ENCODE measurements at places on chromosomes 5 and 9.

DNA sequence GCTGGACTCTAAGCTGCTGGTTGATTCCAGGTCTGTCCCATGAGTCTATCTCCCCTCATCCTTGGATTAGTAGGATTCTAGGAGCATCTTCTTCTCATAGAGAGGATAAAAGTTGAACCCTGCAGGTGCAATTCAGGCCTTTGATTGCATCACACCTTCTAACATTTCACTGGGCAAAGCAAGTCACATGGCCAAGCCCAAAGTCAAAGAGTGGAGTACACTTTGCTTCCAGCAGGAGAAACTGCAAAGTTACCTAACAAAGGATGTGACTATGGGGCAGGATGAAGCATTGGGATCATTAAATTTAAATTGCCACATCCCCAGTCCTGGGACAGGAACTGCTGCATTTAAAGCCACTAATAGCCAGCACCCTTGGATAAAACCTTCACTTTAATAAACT is 51.0 kb upstream of the EGFLAM start:
- DNase-seq, result no peak

- DNase-seq, result no peak
Observed at GRCh38 chr5:34660444-34660843, 4.3 kb downstream of the RAI14 start.

DNA sequence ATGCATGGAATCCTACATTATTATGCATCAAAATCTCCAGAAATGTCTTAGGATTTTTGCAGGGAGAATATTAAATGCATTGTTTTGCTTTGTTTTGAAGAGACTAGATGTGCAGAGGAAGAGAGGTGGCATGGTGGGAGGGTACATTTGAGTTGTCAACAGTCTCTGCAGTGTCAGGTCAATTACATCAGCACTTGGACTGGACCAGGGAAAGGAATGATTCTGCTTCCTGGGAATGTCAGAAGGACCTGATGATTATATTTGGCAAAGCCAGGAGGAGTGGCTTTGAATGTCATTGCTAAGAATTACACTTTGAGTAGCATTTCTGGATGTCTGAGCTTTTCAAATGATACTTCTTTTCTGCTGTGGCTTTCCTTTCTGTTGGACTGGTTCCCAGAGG is 17.5 kb upstream of the TMEFF1 start:
- no peak for DNase-seq

GRCh38 chr5:108344103-108344822 is 37.6 kb downstream of the FBXL17 start:
- DNase-seq, result no peak

DNA sequence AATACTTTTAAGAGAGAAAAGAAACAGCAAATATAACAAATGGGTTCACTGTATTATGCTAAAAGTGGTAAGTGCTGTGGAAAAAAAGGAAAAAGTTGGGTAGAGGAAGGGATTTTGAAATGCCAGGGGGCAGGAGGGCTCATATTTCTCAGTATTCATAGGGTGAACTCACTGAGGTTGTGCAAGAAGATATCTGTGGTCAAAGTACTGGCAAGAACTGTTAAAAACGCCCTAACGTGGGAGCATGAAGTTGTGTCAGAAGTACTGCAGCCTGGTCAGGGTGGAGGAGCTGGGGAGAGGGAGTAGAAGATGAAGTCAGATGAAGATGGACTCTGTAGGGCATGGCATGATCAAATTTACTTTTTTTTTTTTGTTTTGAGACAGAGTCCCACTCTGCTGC is 31.2 kb upstream of the SLC28A3 start:
- no peak for DNase-seq

- DNase-seq, result no peak
Observed at GRCh38 chr9:127149463-127150390, 27.3 kb upstream of the ANGPTL2 start.

DNA sequence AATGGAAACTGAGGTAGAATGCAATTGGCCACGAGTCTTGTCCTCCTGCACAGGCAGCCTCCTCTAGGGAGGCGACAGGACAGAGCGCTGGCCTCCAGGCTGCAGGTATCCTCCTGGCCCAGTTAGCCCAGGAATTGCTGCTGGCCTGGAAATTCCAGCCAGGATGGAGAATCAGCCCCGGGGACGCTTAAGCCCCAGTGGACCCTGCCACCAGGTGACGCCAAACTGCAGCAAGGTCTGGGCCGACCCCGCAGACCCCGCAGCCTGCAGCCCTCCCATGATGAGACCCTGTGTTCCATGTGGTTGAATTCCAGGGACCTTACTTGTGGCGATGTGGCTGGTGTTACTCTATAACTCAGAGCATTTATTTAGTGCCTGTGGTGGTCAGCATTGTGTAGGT is 7.3 kb downstream of the CACFD1 start:
- no peak for DNase-seq

DNA sequence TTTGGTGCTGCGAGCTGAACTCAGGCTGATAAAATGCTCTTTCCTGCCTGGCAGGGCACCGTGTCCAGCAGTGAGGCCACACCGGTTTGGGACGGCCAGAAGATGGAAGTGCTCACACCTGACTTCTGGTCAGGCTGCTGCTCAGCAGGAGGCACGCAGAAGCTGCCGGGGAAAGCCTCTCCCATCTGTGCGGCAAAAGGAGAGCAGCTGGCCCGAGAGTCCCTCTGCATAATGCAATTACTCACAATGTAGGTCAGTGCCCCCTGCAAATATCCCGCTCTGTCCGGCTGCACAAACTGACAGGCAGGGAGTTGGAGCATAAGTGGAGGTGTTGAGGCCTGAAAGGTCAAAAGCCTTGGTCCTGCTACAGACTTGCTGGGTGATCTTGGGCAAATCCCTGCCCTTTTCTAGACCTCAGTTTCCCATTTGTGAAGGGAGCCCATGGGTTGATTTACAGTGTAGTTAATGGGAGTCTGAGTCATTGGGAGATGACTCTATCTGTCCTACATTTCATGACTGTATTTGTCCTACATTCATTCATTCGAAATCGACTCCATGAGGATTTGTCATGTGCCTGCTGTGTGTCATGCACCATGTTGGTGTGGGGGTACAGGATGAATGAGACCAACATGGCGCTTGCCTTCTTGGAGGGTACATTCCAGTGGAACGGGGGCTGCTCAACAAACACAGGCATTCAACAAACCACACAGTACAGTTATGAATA is 61.8 kb upstream of the TBC1D2 start:
- no peak for DNase-seq

- DNase-seq, result no peak
Observed at GRCh38 chr5:113117543-113118115, 141.0 kb downstream of the DCP2 start.

DNA sequence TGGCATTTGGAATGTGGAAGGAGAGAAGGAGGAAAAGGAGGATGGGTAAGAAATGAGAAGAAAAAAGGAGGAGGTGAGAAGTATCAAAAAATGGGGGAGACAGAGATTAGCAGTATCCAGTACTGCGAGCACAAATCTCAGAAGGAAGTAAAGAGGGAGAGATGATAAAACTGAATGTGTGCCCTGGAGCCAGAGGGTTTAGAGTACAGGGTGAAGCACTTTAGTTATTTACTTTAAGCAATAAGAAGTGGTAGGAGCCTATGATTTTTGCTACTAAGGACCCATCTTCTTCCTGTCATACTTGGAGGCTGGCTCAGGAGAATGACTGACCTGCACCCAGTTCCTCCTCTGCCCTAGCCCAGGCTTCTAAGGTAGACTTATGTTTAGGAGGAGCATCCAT is 94.9 kb downstream of the ADRB2 start:
- no peak for DNase-seq

DNA sequence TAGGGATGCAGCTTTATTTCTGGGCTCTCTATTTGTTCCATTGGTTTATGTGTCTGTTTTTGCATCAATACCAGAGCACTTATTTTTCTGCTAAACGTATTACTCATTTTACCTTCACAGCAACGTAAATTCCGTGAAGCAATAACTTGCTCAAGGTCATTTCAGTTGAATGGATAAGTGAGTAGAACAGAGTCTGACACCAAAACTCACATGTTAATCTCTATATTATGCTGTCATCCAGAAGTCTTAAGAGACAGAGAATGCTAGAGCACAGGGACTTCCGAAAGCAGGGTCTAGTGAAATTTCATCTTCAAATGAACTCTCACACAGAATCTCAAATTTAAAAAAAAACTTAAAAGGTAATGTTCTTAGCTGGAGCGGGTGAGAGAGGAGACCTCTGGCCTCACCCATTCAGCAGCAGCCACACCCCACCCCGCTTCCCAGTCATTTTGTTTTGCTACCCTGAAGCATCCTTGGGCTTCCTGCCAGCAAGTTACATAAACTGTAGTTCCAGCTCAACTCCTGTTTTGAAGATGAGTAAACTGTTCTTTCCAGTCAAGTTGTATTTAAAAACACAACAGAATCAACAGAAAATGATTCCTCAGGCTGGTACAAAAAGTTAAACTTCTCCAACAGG is 69.3 kb downstream of the TRIM36 start:
- DNase-seq, result no peak

- no peak for DNase-seq
Observed at GRCh38 chr5:109485030-109485429, 75.3 kb upstream of the PJA2 start.

GRCh38 chr5:32504989-32505596 is 60.6 kb upstream of the ZFR start:
- DNase-seq, result no peak

DNA sequence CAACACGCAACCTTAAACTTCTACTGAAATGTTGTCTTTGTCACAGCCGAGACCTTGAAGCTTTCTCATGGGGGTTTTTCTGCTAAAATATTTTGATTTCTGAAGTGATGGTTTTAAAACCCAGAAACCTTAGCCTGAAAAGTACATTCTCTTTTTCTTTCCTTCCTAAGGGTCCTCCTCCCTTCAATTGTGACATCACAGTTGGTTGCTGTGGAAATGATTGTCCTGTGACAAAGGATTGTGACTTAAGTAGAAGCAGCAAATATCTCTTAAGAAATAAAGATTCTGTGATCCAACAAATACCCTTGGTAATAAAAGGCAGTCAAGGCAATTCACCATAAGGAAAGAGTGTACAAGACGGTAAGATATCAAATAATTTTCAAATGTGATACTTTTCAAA is 125.2 kb downstream of the SEMA6A start:
- DNase-seq, result no peak

GRCh38 chr9:135209852-135210251 is 122.4 kb downstream of the OLFM1 start:
- no peak for DNase-seq

DNA sequence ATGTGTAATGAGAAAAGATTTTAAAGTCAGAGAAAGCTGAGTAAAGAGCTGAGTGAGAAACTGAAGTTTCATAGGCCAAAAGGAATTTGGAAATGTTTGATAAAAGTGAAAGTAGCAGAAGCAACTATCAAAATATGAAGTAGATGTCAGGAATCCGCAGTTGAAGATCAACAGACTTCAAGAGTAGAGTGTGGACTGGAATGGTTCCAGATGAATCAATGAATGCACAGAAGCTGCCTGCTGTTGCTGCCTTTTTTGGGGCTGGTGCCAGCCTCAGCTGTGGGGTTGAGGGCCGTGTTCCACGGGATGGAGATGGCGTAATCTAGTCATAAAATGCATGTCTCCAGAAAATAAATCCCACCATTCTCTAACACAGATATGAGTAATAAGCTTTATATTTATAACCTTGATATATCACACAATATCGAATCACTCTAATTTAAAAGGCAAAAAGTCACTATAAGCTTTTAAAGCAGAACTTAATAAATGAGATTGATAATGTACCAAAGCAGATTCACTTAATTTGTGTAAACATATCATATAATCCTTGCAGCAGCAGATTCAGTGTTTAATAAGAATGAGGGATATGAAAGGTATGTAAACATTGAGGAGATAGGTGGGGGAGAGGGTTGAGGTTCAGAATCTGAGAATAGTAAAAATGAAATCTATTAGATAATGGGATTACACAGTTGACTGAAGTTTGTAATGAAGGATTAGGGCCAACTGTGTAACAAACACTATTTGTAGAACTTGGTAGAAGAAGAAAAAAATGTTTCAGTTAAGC is 652.3 kb upstream of the FTMT start:
- no peak for DNase-seq

- no peak for DNase-seq
Observed at GRCh38 chr5:8418049-8418426, 549.1 kb downstream of the MTRR start.

- DNase-seq, result no peak
Observed at GRCh38 chr5:56632199-56632598, 183.2 kb upstream of the MAP3K1 start.

- no peak for DNase-seq
Observed at GRCh38 chr5:71778678-71779276, 59.7 kb downstream of the CARTPT start.

DNA sequence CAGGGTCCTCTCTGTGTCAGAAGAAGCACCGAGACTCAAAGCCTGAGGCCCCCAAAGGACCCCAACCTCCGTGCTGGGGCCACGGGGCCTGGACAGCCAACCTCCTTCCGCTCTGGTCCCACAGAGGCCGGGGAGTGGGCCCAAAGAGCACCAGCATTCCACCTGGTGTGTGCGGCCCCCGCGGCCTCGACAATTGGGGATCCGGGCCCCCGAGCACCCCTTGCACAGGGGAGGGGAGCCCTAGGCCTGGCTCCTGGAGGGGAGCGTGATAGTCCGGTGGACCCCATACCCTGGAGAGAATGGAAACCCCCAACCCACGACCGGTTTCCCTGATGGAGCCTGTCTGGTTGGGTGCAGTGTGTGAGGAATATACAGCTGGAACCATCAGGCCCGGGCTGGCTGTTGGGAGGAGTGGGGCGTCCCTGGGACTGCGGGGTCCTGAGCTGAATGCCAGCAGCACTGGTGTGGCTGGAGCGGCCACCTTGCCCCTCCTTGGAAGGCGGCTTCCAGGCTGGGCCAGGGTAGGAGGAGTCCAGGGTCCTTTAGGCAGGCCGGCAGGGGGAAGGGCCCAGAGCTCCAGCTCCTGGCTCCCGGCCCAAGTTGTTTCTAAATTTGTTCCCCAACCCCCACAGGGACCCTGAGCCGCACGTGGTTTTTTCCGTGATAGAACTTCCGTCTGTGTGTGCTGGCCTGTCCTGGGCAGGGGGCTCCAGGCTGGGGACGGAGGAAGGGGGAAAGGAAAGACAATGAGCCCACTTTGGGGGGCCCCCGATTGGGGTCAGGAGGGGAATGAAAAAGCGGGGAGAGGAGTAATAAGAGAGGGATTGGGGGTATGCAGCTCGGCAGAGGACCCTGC is 825 bp upstream of the TOR4A start:
- DNase-seq, result no peak

DNA sequence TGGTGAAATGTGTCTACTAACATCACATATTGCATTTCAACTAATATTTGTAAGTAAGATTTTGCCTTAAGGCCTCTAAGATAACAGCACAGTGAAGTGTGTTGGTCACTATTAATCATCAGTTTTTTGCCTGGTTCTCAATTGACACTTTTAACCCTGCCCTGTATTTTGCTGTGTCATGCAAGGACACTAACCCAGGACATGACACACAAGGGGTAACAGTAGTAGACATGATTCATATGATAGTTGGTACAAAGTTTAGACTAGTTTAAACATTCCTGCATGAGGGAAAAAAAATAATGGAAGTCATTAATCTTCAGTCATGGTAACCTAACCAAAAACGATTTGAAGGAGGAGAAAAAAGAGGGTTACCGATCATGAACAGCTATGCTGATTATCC is 207.0 kb downstream of the DEPDC1B start:
- DNase-seq, result no peak

GRCh38 chr9:30036558-30036957 is 2347.9 kb upstream of the ACO1 start:
- no peak for DNase-seq

Data from stimulated activated CD8-positive, alpha-beta memory T cell treated with anti-CD3 and anti-CD28 coated beads, Interleukin-2, amount 100 ng/mL, for 1 hour (primary cell).